ENCODE measurements at places on chromosomes 12 and 14.

GRCh38 chr14:24133735-24134134 lies 2.3 kb upstream of the PSME1 start:
- no peak for DNase-seq

GRCh38 chr12:107761502-107761904 lies 566 bp upstream of the PRDM4 start:
- DNase-seq = no peak

- DNase-seq = no peak
Measured at GRCh38 chr14:86334355-86334754, 804.4 kb downstream of the FLRT2 start.

GRCh38 chr12:79082595-79082994 lies 218.0 kb downstream of the SYT1 start:
- no peak for DNase-seq

GRCh38 chr12:90030726-90031125 lies 322.1 kb upstream of the ATP2B1 start:
- DNase-seq = no peak

DNA sequence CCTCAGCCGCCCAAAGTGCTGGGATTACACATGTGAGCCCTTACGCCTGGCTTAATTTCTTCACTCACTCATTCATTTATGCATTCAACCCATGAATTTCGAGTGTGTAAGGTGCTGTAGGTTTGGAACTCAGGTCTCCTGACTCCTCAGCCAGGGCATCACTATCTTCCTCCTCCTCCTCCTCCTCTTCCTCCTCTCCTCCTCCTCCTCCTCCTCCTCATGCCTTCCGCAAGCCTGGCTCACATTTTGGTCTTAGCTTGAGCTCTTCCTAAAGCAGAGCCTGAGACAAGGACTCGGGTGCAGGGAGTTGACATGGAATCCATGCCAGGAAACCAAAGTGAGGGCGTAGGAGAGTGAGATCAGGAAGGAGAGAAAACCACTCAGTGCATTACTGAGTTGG lies 20.8 kb upstream of the CHGA start:
- DNase-seq = no peak

DNA sequence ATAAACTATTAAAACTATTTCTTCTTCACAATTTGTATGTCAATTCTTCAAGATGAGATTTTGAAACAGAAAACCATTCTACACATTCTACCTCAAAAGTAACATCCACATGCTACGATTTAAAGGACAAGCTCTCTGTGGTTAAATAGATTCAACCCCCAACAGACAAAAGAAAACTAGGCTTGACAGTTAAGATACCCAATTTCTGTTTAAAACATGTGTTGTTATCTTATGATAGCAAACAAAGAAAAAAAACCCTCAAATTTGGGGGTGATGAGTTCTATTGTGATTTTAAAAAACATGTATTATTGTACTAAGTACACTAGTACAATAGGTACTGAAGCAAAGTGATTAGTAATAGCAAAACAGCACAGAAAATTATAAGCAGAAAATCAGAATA lies 33.8 kb downstream of the ATF7 start:
- DNase-seq = no peak

- no peak for DNase-seq
Measured at GRCh38 chr14:95727056-95727700, 13.3 kb upstream of the TCL1A start.

- no peak for DNase-seq
Measured at GRCh38 chr14:35438910-35439713, 34.6 kb upstream of the NFKBIA start.

- DNase-seq = no peak
Measured at GRCh38 chr14:55807053-55807880, 227.3 kb downstream of the KTN1 start.

GRCh38 chr12:113152835-113153814 lies 3.6 kb downstream of the CFAP73 start:
- peak; percentile 9 for DNase-seq

DNA sequence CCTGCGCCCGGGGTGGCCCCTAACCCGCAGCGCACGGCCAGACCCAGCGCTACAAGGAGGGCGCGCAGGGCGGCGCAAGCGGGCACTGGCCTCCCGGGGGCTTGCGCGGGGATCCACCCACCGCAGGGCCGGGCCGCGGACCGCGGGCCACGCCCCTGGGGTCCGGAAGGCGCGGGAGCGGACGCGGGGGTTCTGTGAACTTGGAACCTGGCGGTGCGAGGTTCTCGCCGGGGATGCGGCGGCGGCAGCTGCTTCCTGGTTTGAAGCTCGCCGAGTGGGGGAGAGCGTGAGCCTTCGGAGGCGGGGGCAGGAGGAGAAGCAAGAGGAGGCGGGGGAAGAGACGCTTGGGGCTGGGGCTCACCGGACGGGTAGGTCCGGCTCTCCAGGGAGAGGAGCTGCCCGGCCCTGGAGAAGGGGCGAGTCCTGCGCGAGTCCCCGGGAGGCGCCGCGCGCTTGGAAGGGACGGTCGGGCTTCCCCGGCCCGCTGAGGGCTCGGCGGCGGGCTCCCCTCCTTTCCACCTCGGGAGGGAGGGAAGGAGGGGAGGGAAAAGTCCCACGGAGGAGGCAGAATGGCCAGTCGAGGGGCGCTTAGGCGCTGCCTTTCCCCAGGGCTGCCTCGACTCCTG lies at the start of gene PRKCH:
Gene PRKCH, plus strand, starts transcription at position 195 of the 626 bp plus-strand sequence. CDS start 523 bp downstream, outside the sequence.
- no peak for DNase-seq

DNA sequence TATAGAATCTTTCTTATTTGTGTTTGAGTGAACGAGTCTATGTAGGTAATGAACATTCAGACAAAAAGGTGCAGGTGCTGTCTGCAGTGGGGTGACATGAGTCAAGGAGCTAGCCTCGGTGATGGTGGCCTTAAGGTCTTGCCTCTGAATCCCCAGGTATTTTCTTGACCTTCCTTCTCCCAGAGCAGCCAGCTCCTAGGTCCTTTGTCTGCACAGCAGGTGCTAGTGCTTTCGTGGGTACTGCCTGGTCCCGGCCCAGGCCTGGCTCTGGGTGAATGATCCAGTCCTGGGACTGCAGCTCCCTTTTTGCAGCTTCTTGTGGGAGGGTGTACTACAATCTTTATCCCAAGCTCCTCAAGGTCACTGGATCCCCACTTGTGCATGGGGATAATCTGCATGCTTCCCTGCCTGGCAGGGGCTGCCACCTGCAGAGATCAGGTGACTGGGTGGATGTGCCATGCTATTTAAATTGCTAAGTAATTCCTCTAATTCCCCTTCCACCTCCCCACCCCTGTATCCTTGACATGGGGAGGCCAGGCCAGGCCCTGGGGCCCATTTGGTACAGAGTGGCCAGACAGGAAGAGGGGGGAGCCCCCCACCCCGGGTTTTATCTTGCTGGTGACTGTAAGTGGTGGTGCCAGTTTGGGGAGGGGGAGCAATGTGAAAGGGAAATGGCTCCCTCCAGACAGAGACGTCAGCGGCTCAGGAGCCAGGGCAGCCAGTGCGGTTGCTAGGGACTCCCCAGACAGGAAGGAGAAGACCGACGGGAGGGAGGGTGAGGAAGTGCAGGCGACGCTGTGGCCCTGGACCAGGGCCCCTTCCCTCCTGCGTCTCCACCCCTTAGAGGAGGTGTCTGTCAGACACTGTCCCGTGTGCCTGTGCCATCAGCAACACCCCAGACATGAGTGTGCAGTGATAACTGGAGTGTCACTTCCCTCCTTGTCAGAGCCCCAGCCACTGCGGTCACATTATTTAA lies 6.7 kb downstream of the VASH1 start:
- no peak for DNase-seq

All from C1 segment of cervical spinal cord (tissue), 14 donors.